Calu3 (cell line): ENCODE measurements at places on chromosomes 11 and 22. TPM values are rescaled to one million over a fixed set of nuclear protein-coding genes. Genes with fewer than 3 reads are reported as not detected.
A peak's percentile ranks its signal among the peaks of the same experiment; 100 is the strongest.

PLEKHB1 gene
- total RNA-seq, result 106 and 127 TPM in 2 replicates

PACSIN3 gene
- 22.1 and 26.5 TPM in 2 replicates for total RNA-seq

DNA sequence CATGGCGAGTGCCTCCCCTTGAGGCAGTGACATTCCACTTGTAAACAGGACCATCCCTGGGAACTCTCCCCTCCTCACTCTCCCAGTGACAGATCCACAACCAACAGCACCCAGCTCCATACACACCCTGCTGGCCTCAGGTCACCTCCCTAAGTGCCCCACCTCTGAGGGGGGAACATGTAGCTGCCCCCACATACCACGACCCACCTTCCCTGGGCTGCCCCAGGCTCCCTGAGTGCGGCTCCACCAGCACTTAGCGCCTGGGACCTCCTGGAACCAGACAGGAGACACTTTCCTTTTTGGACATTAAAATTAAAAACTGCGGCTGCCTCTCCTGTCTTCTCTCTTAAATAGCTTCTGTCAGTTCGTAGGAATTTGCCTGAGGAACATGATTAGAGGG lies 1140.1 kb downstream of the BRD1 start:
- no peaks in the 10 kb centered on the region for H3K36me3 ChIP-seq
- no peak overlapping the region for H3K4me3 ChIP-seq
- no peaks in the 10 kb centered on the region for H3K4me1 ChIP-seq
- no peak for DNase-seq
- no peak overlapping the region for H3K27ac ChIP-seq

PATE4 gene
- not detected in 2 replicates for total RNA-seq

GRCh38 chr11:131910523-131911387 lies 540.3 kb downstream of the NTM start:
- no peak for DNase-seq

OR52N4 gene
- total RNA-seq, result not detected in 2 replicates

GRCh38 chr11:17702876-17703275 lies 16.5 kb upstream of the MYOD1 start:
- H3K4me1 ChIP-seq, result no peaks in the 10 kb centered on the region
- no peak for DNase-seq
- H3K27me3 ChIP-seq, result peaks cover 35% of the 10 kb centered on the region
- H3K27ac ChIP-seq, result no peak overlapping the region
- H3K36me3 ChIP-seq, result no peaks in the 10 kb centered on the region

DNA sequence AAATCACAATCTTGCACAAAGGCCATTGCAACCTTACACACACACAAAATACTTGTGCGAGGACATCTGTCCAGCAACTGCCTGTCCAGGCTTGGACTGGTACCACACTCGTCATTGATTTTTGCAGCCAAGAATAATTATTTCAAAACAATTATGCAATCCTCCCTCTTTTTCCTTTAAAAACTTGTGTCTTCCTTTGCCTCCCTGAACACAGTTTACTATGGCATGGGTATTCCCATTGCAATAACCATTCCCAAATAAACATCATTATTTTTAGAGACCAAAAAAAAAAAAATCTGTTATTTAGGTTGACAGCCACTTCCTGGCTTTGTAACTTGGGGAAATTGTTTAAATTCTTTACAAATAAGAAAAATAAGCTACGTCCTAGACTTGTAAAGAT lies 54.0 kb downstream of the C11orf91 start:
- H3K4me3 ChIP-seq, result no peak overlapping the region
- no peaks in the 10 kb centered on the region for H3K27me3 ChIP-seq
- peaks cover 7% of the 10 kb centered on the region for H3K36me3 ChIP-seq

LRRC56 gene
- 2.2 and 2.6 TPM in 2 replicates for total RNA-seq

DNA sequence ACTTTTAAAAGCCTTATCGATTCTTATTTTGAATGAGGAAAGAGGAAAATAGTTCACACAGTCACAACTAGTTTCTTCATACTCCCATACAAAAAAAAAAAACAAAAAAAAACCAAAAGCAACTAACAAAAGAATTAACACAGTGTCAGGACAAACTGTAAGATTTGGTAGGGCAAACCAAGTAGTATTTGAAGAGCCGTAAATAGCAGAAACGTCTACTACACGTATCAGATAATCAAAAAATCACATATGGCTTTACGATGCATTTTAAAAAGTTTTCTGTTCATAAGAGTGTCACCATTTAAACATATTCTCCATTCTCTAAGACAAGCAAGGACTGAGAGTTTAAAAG lies 2.3 kb downstream of the PICALM start:
- H3K4me1 ChIP-seq, result peaks cover 27% of the 10 kb centered on the region
- H3K27ac ChIP-seq, result peak overlapping the region; percentile 99
- DNase-seq, result no peak
- H3K4me3 ChIP-seq, result peak overlapping the region; percentile 99
- peaks cover 49% of the 10 kb centered on the region for H3K36me3 ChIP-seq

DNA sequence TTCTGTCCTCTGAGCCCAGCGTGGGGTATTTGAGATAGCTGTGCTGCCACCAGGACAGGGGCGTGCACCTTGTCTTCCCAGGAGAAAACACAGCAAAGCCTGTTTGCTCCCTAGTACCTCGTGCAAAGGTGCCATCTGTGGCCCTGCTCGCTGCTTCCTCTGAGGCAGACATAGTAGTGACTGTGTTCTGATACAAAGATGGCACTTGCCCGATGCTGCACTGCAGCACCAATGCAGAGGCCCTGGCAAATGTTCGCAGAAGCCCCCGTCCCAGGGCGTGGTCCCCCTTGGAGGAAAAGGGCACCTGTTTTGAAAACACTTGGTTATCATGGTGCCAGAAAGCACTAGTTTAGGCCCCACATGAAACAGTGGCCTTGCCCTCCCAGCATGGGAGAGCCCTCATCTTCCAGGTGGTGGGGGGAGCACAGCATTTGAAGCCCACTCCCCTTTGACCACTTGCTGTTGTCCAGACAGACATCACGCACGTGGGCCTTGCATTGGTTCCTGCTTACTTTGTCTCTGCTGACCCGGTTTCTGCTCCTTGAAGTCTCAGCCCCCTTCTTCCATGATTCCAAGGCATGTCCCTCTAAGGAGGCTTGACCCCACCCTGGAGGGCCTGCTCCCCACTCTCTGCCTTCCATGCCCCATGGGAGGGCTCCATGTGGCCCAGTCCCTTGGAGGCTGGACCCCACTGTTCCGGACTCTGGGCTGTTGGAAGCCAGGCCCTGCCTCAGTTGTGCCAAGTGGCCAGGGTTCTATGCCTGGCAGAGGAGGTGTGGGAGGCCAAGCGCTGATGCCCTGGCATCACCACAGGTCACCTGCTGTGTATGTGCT lies 109.4 kb downstream of the KCNQ1OT1 start:
- no peaks in the 10 kb centered on the region for H3K36me3 ChIP-seq
- no peak overlapping the region for H3K27ac ChIP-seq
- H3K27me3 ChIP-seq, result peaks cover 20% of the 10 kb centered on the region
- DNase-seq, result no peak

OR52E8 gene
- not detected in 2 replicates for total RNA-seq

C22orf23 gene
- total RNA-seq, result 0.52 and 0.69 TPM in 2 replicates

- no peaks in the 10 kb centered on the region for H3K4me1 ChIP-seq
- H3K27me3 ChIP-seq, result no peaks in the 10 kb centered on the region
- DNase-seq, result no peak
- peaks cover 8% of the 10 kb centered on the region for H3K36me3 ChIP-seq
- no peak overlapping the region for H3K4me3 ChIP-seq
- no peak overlapping the region for H3K27ac ChIP-seq
Measured at GRCh38 chr22:45418056-45418769, 4.7 kb downstream of the RIBC2 start.

OR52H1 gene
- total RNA-seq, result not detected in 2 replicates

CEND1 gene
- not detected in 2 replicates for total RNA-seq

BCO2 gene
- total RNA-seq, result 13.8 and 15.0 TPM in 2 replicates

DNA sequence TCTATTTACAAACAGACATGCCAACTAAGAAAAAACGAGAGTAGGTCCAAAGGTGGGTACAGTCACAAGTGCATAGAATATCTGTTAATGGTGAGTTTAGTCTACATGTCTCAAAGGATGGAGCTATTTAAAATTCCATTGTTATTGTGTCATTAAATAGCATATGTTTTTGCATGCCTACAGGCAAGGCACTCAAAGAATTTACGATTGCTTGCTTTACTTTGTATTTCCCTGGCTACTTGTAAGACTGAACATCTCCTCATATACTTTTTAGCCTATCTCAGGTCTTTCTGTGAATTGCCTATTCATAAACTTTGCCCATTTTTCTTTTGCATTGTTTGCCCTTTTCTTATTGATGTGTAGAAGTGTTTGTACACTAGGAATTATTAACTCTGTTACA lies 39.7 kb downstream of the DEUP1 start:
- DNase-seq, result no peak
- no peaks in the 10 kb centered on the region for H3K4me1 ChIP-seq
- no peak overlapping the region for H3K4me3 ChIP-seq
- no peaks in the 10 kb centered on the region for H3K36me3 ChIP-seq

- H3K4me3 ChIP-seq, result peak overlapping the region; percentile 98
- no peaks in the 10 kb centered on the region for H3K27me3 ChIP-seq
- peaks cover 2% of the 10 kb centered on the region for H3K4me1 ChIP-seq
- no peak for DNase-seq
- peak overlapping the region; percentile 98 for H3K27ac ChIP-seq
- peaks cover 52% of the 10 kb centered on the region for H3K36me3 ChIP-seq
Measured at GRCh38 chr11:18393581-18394274, 635 bp upstream of the LDHA start.

DNA sequence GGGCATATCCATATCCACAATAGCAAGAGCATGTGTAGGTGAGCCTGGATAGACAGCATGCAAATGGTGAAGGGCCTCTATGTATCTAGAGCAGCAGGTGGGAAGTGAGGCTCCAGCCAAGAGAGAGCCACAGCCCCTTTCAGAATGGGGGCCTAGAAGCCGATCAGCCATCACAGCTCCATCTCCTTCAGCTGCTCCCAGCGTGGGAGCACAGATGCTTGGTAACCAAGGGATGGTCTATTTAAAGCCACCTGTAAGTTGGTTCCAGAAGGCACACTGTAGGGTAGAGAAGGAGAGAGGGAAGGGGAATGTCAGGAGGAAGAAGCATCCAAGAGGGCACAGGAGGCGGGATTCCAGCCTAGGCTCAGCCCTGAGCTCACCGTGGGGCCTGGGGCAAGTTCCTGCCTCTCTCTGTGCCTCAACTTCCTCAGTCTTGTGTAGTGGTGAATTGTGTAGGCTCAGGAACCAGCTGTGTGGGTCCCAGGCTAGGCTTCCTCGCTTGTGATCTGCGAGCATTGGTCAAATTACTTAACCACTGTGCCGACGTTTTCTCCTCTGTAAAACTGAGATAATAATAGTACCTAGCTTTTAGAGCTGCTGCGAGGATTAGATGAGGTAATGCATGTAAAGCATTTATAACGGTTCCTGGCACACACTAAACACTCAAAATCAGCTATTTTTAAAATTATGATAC lies 122.9 kb upstream of the NAV2 start:
- H3K36me3 ChIP-seq, result no peaks in the 10 kb centered on the region
- DNase-seq, result no peak
- H3K4me3 ChIP-seq, result no peak overlapping the region
- peaks cover 7% of the 10 kb centered on the region for H3K4me1 ChIP-seq
- peaks cover 69% of the 10 kb centered on the region for H3K27me3 ChIP-seq

APOBEC3B gene
- 43.2 and 43.3 TPM in 2 replicates for total RNA-seq

MLC1 gene
- not detected in 2 replicates for total RNA-seq

DNA sequence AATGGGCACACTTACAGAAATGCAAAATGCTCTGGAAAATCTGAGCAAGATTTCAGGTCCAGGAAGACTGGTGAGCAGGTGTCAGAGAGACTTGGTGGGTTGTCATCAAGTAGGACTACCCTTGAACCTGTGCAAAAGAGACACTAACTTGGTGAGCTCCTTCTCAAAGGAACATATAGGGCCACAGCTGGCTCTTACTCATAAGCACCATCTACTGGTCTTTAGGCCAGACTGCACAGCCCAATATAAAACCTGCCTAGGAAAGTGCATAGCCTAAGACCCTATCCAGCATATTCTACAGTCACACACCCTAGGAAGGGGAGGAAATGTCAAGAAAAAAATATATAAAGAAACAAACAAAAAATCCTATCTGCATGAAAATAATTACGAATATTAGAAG lies 18.2 kb upstream of the OR10W1 start:
- H3K27ac ChIP-seq, result no peak overlapping the region
- DNase-seq, result peak; percentile 38
- H3K36me3 ChIP-seq, result no peaks in the 10 kb centered on the region
- no peak overlapping the region for H3K4me3 ChIP-seq
- peaks cover 15% of the 10 kb centered on the region for H3K4me1 ChIP-seq

PLET1 gene
- total RNA-seq, result not detected in 2 replicates

GRCh38 chr11:47327025-47327424 lies 25.5 kb downstream of the MYBPC3 start:
- no peaks in the 10 kb centered on the region for H3K4me1 ChIP-seq
- no peak overlapping the region for H3K27ac ChIP-seq
- H3K4me3 ChIP-seq, result no peak overlapping the region
- H3K27me3 ChIP-seq, result no peaks in the 10 kb centered on the region
- peaks cover 19% of the 10 kb centered on the region for H3K36me3 ChIP-seq
- DNase-seq, result no peak

APOA5 gene
- total RNA-seq, result not detected in 2 replicates

DNA sequence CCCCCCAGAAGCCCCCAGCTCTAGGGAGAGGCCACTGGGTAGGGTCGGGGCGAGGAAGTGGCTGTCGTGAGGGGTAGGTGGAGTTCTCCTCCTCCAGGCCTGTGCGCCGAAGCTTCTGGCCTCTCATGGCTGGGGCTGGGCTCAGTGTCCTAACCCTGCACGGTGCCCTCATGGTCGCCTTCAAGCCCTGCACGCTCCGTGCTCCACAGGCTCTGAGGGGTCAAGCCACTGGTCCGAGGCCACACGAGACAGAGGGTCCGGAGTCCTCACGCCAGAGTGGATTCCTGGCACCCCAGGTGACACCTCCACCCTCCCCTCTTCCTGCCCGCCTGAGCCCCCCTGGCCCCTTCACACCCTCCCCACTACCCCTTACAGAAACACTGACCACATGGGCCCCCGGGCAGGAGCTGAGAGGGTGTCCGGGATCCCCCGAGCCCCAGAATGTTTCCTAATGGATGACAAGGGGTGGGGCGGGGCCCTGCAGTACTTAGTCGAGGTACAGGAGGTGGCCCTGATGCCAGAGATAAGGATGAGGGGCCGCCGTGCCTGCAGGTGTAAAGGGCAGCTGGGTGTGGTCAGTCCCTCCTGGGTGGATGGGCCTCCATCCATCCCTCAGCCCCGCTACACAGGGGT lies 997 bp upstream of the CDHR5 start:
- DNase-seq, result no peak
- no peaks in the 10 kb centered on the region for H3K27me3 ChIP-seq
- H3K4me1 ChIP-seq, result peaks cover 10% of the 10 kb centered on the region
- no peak overlapping the region for H3K27ac ChIP-seq

GRCh38 chr11:45737056-45737455 lies 67.9 kb upstream of the SLC35C1 start:
- no peak overlapping the region for H3K27ac ChIP-seq
- no peaks in the 10 kb centered on the region for H3K4me1 ChIP-seq
- H3K27me3 ChIP-seq, result peaks cover 59% of the 10 kb centered on the region
- DNase-seq, result no peak
- H3K4me3 ChIP-seq, result no peak overlapping the region

GRCh38 chr22:37431366-37431765 lies 4.1 kb upstream of the ELFN2 start:
- peaks cover 27% of the 10 kb centered on the region for H3K27me3 ChIP-seq
- peak overlapping the region; percentile 66 for H3K27ac ChIP-seq
- H3K4me3 ChIP-seq, result peak overlapping the region; percentile 15
